CMK (cell line): ENCODE measurements at places on chromosomes 1 and 21.

- no peak for DNase-seq
Measured at GRCh38 chr21:14567331-14568279, 21.5 kb upstream of the SAMSN1 start.

- no peak for DNase-seq
Measured at GRCh38 chr1:212077028-212077427, 41.5 kb downstream of the DTL start.

GRCh38 chr1:84062496-84062895, 63.6 kb upstream of the TTLL7 start:
- no peak for DNase-seq

DNA sequence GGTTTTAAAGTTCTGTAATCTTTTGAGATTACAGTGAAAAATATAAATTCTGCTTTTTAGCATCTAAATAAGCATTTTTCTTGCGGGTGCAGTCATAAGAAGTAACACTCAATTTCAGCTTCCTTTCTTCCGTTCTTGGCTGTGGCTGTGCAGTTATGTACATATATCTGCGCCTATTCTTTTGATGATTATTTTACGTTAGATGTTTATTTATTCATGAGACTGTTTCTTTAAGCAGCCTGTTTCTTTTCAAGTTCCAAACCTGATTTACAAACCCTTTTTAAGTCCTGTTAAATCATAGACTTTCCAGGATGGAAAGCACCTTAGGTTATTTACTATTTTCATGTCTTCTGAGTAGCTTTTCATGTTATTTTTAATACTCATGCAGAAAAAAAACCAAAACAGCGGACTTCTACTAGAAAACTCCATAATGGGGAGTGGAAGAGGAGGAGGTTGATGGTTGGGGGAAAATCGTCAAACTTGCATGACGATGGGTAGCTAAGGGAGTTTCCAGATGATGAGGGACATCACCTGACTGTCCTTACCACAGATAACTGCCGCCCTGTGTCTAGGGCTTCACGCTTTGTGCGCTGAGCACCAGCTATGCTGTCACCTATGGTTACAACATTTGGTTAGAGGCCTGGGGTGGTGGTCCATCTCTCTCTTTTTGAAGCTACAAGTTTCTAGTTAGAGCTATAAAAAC, 2.6 kb downstream of the PRDM2 start:
- no peak for DNase-seq

DNA sequence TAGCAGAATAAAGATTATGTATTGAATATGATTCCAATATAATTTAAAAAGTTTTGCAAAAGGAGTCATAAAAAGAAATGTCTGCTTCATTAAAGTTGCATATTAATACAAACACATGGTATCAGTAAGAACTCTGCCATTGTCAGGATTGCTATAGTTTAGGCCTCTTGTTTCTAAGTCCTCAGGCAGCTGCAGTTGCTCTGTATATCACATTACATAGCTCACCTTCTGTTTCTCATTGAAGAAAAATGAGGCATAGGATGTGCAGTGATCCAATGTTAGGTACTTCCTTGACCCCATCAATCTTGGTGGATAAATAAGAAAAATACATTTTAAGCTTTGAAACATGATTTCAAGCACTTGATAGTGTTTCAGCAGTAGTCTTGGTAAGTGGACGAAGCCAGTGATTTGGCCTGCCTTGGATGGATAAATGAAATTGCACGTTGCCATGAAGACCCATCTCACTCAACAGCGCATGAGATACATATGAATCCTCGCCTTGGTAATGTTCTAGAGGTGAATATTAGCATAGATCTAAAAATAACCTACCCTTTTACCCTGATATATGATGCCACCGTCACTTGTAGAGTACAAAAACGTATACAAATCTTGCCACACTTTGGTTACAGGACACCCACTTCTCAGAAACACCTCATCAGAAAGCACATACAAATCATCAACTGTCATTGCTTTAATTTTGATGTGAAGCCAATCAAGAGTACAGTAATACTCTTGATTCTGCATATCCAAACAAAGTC, 25.3 kb downstream of the ZFYVE9 start:
- DNase-seq, result no peak

- DNase-seq, result no peak
Measured at GRCh38 chr1:219582296-219582695, 30.6 kb downstream of the ZC3H11B start.

GRCh38 chr1:182370532-182370931, 21.1 kb downstream of the GLUL start:
- no peak for DNase-seq

- DNase-seq, result peak; percentile 93
Measured at GRCh38 chr1:28259252-28259933, at the start of gene SESN2. Gene SESN2, plus strand, starts transcription at chr1:28259518. Its CDS starts 330 bp downstream, at chr1:28259848.

DNA sequence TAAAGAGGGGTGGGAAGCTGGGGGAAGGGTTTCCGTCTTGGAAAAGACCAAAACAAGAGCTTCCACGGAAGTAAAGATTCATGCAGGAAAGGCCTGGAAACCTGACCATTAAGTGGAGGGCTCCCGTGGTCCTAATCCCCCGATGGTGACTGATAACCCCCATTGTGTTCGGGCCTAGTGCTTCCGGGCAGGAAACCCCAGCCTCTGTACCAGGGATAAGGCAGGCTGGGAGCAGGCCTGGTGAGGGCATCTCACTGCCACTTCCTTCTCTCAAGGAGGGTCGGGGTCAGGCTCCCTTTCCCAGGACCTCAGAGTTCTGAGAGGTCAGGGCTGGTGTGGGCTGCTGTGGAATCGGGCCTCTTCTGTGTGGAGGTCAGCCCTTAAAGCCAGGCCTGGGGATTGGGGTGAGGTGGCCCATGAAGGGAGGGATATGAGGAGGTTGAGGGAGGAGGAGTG, 136.9 kb downstream of the CDC7 start:
- no peak for DNase-seq

GRCh38 chr1:212700892-212701819, 1.5 kb upstream of the BATF3 start:
- DNase-seq, result peak; percentile 34
